T-helper 2 cell treated with Interferon-gamma antibody and Interleukin-4, amounts not matched to agents 5 μg/mL and 100 μg/mL, for 36 hours (primary cell): ENCODE measurements at places on chromosomes 6 and 20.

- DNase-seq: no peak
- no peak overlapping the region for H3K27ac ChIP-seq
- peaks cover 29% of the 10 kb centered on the region for H3K36me3 ChIP-seq
- no peaks in the 10 kb centered on the region for H3K27me3 ChIP-seq
- no peak overlapping the region for H3K4me3 ChIP-seq
- peaks cover 26% of the 10 kb centered on the region for H3K4me1 ChIP-seq
Measured at GRCh38 chr20:38050686-38051085, 17.1 kb downstream of the RPRD1B start.

DNA sequence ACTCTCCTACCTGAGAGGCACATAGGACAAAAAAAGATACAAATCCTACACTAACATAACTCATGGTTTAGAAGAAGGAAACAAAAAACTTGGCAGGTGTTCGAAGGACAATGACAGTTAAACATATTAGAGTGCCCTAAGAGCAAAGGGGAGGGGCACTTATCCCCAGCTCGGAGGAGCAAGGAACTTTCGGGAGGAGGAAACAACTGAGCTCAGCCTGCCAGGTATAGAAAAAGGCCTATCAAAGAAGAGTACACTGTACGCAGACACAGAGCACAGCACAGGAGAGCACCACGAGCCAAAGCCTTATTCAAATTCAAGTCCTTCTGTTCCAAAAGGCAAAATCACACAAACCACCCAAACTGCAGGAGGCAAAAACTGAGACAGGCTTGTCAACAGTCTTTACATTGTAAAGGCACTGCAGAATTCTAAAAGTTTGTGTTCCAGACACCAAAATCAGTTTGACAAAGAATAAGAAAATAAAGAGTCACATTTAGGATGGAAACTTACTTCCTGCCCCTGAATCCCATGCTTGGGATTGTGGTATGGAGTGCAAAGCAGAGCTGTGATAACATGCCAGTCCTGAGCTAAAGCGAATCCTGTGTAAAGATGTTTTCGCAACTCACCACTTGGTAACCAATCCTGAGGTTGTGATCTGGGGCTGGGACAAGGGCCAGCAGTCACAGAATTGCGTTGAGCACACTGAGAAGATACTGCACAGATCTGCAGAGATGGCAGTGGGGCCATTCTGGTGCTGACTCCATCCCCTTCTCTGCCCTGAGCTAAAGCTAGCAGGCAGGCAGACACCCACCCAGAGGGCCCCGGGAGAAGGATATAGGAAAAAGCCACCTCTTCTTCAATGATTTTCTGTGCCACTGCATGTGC, 108.6 kb downstream of the CHD6 start:
- no peak overlapping the region for H3K27ac ChIP-seq
- no peak overlapping the region for H3K4me3 ChIP-seq
- no peak for DNase-seq
- peaks cover 26% of the 10 kb centered on the region for H3K36me3 ChIP-seq

DNA sequence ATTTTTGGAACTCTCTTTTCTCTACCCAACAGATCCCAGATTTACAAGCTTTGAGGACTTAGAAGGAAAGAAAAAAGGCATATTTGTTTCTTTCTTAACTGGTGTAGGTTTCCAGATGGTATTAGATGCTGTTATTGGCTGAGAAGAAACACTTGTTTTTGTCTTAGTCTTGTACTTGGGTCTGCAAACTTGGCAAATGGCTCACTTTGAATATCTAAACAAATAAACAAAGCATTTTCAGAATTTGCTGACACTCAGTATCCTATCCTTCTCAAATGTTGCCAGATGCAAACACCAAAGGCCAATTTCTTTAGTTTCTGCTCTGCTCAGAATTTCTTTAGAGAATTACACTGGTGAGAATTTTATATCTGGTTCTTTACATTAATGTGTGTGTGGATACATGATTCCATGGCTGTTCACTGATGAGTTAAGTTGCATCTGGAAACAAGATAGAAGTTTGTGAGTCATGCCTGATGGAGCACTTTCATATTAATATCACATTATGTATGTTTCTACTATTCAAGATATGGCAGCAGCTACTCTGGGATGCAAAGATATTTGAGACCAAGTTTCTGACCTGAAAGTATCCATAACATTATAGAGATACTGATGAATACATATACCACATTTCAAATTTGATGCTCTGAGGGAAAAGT, 43.7 kb upstream of the CEP162 start:
- H3K27me3 ChIP-seq: peaks cover 3% of the 10 kb centered on the region
- no peaks in the 10 kb centered on the region for H3K4me1 ChIP-seq
- H3K4me3 ChIP-seq: no peak overlapping the region
- DNase-seq: no peak

DNA sequence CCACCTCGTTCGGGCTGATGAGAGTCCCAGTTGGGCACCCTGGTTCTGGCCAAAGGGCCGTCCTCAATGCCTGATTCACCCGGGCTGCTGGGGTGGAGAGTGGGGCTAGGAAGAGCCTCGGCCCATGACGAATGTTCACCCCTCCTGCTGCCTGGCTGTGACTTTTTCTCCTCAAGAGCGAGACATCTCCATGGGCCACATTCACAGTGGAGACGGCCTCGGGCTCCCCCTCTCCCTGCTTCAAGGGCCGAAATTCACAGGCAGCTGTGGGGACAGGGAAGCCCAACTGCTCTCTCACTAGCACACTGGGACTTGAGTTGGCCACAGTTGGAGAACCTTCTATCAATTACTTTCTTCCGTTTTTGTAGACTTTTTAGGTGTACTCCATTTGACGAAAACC, 138.0 kb downstream of the SYNDIG1 start:
- H3K36me3 ChIP-seq: no peaks in the 10 kb centered on the region
- no peak for DNase-seq
- no peak overlapping the region for H3K4me3 ChIP-seq
- no peak overlapping the region for H3K27ac ChIP-seq
- H3K27me3 ChIP-seq: peaks cover under 1% of the 10 kb centered on the region
- no peaks in the 10 kb centered on the region for H3K4me1 ChIP-seq

- no peak for DNase-seq
- peaks cover 14% of the 10 kb centered on the region for H3K4me1 ChIP-seq
- peaks cover 5% of the 10 kb centered on the region for H3K36me3 ChIP-seq
- peak overlapping the region; percentile 88 for H3K4me3 ChIP-seq
- peaks cover 69% of the 10 kb centered on the region for H3K27me3 ChIP-seq
Measured at GRCh38 chr6:41546866-41547798, 951 bp downstream of the FOXP4 start.

GRCh38 chr6:135176464-135176863, 4.6 kb upstream of the MYB start:
- H3K4me1 ChIP-seq: peaks cover 47% of the 10 kb centered on the region
- DNase-seq: no peak
- no peaks in the 10 kb centered on the region for H3K27me3 ChIP-seq
- H3K4me3 ChIP-seq: no peak overlapping the region
- H3K27ac ChIP-seq: no peak overlapping the region
- peaks cover 2% of the 10 kb centered on the region for H3K36me3 ChIP-seq

DNA sequence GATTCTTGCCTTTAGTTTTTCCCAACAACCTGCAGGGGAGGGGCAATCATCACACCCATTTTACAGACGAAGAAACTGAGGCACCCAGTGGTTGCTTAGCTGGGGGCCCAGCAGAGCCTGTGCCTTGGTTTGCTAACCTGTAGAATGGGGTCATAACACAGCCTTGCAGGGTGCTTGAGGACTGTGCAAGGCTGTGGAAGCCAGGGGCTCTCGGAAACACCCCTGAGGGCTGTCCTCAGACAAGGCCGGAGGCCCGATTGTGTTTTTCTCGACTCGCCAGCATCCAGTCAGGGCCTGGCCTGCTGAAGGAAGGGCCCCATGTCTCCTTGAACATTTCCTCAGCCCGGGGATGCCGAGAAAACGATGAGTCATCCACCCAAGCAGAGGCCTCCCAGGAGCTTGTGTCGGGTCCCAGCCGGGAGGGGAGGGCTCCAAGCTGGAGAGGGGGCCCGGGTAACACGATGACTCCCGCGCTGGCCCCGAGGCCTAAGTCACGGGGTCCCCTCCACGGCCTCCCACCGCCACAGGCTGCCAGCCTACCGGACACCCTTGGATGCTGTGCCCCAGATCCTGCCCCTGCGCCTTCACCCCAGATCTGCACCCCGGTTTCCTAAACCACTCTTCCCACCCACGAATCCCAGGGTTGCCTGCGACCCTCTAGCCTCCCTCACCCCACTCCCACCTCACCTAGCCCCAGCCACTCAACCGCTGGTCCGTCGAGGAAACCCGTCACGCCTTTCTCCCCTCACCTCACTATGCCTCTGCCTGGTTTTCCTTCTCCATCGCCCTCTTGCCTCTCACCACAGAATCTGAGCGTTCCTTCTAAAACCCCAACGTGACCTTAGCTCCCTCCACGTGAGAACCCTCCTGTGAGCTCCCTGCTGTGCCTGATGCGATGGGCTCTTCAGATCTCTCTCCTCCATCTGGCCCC, 10.6 kb downstream of the NOL4L start:
- no peaks in the 10 kb centered on the region for H3K27me3 ChIP-seq
- peak; percentile 37 for DNase-seq
- H3K36me3 ChIP-seq: no peaks in the 10 kb centered on the region
- H3K4me1 ChIP-seq: peaks cover 7% of the 10 kb centered on the region

- H3K27me3 ChIP-seq: no peaks in the 10 kb centered on the region
- no peak overlapping the region for H3K27ac ChIP-seq
- no peaks in the 10 kb centered on the region for H3K4me1 ChIP-seq
- no peaks in the 10 kb centered on the region for H3K36me3 ChIP-seq
- no peak overlapping the region for H3K4me3 ChIP-seq
- DNase-seq: no peak
Measured at GRCh38 chr20:47849006-47849405, 63.7 kb upstream of the SULF2 start.

DNA sequence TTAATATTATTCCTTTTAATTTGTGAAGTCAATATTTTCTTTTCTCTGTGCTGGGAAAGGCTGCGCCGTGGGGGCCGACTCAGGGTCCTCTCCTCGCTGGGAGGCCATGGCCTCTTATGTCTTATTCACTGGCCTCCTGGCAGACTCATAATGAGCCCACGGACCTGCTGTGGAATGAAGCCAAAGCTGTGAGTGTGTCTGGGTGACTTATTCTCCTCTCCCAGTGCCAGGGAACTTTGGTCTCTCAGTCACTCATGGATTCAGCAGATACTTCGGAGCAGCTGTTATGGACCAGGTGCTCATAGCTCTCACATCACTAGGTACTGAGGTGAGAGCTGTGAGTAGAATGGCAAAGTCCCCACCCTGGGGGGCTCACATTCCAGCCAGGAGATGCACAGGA, 297.6 kb downstream of the CDH26 start:
- DNase-seq: no peak
- no peaks in the 10 kb centered on the region for H3K27me3 ChIP-seq
- H3K4me3 ChIP-seq: no peak overlapping the region

DNA sequence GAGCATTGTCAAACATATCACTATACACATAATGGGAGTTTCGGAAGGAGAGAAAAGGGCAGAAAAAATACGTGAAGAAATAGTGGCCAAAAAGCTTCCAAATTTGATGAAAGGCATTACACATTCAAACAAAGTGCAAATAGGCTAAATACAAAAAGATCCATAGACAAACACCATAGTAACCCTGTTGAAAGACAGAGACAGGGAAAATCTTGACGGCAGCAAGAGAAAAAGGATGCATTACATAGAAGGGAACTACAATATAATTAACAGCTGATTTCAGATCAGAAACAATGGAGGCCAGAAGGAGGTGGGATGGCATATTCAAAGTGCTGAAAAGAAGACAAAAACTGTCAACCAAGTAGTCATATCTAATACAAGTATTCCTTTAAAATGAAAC, 170.8 kb downstream of the MRPL14 start:
- peaks cover 45% of the 10 kb centered on the region for H3K27me3 ChIP-seq
- H3K4me3 ChIP-seq: no peak overlapping the region
- no peak for DNase-seq
- no peaks in the 10 kb centered on the region for H3K36me3 ChIP-seq

DNA sequence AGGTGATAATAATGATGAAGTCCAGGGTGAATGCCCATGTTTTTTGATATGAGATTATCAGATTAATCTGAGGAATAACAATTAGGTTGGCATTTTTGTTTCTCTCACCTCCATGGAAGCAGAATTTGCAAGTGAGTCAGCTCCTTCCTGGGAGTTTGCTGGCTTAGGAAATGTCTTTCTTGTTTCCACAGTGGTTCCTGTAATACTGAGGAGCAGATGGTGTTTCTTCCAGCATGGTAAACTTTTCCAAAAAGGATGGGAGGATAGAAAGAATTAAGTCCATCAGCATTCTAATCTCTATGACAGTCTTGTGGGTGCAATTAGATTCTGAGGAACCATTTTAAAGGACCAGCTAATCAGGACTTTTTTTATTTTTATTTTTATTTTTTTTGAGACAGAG, 40.5 kb downstream of the SNAP25 start:
- peaks cover 5% of the 10 kb centered on the region for H3K27me3 ChIP-seq
- no peaks in the 10 kb centered on the region for H3K4me1 ChIP-seq
- DNase-seq: no peak
- no peak overlapping the region for H3K27ac ChIP-seq
- H3K36me3 ChIP-seq: no peaks in the 10 kb centered on the region
- no peak overlapping the region for H3K4me3 ChIP-seq

GRCh38 chr20:33296206-33296605, 13.2 kb downstream of the BPIFB1 start:
- no peak for DNase-seq
- H3K27ac ChIP-seq: no peak overlapping the region
- no peak overlapping the region for H3K4me3 ChIP-seq
- H3K4me1 ChIP-seq: peaks cover 1% of the 10 kb centered on the region

DNA sequence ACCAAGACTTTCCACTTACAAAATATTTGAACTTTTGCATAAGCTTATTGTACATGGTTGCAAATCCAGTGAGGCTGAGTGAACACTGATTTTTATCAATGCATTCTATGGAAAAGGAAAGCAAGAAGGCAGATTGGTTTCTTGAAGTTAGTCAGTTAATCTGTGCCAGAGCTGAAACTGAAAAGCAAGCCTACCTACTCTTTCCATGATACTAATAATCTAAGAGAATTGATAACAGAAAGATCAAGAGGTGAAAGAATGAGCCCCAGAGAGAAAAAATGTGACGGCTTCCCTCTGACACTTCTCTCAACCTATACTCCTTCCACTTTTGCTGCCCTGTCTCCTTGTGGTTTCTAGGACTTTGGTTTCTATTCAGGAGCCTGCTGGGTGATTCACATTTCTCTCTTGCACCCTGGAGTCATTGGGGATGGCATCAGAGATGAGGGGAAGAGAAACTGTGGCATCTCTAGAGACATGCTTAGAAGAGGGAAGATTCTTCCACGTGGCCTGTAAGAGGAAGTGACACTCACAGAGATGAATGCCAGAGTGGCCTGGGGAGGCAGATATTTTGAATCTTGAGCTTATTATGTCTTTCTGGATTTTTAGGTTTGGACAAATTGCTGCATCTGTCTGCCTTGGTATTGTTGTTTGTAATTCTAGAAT, 158.6 kb upstream of the RIMS1 start:
- no peak overlapping the region for H3K27ac ChIP-seq
- DNase-seq: no peak
- no peak overlapping the region for H3K4me3 ChIP-seq
- no peaks in the 10 kb centered on the region for H3K27me3 ChIP-seq

DNA sequence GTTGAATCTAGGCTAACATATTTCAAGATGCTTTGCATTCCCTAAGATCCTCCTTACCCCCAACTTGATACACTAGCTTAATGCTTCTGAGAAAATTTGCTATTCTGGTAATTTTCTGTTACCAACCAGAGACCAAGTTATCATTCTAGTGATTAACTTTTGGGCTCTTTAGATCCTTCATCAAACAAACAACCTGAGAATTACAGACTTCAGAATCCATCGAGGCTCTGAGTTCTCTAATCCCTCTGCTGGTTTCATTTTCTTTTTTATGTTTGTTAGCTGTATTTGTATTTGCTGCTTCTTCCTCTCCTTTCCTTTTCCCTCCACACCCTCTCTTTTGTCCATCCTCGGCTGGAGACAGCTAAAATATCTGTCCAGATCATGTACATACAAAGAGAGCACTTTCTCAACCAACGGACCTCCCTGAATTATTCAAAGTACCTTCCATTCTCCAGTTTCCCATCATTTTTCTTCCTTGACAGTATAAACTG, 98.7 kb upstream of the RIPOR2 start:
- DNase-seq: no peak
- peak overlapping the region; percentile 86 for H3K27ac ChIP-seq
- peak overlapping the region; percentile 89 for H3K4me3 ChIP-seq
